ENCODE measurements at places on chromosomes 6 and 20.

DNA sequence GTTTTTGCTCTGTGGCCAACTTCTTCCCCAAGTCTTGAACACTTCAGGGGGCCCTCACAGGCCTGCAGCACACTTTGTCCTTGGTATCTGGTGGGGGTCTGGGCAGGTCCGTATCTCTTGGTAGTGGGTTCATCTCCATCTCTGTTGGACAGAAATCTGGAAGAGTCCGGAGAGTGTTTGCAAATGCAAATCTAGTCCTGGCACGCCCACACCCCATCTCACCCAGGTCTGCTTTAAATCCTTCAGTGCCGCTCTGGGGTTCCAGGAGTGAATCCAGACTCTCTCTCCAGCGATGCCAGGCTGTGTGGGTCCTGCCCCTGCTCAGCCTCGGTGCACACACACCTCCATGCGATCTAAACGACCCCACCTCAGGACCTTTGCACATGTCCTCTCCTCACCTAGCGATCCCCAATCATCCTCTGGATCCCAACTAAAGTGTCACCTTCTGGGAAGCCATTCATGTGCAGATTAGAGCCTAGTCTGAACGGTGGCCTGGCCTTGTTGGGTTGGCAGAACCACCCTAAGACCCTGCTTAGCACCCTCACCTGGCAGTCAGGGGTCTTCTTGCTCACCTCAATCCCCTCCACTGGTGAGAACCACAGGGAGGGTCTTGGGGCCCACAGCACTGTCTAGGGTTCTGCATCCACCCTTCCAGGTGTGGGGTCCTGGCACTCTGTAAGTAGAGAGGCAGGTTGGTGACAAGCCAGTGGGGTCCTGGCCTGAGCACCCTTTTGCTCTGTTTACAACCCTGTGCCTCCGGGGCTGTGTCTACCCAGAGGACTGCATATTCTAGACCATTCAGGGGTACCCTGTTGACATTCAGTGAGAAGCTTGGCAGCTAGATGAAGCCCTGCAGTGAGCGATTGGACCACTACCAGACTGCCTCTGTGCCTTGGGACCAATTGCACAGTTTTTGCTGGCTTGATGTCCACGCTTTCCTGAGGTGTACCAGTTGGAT lies 100.8 kb downstream of the SYCP2 start:
- no peak for DNase-seq

- DNase-seq = no peak
Observed at GRCh38 chr6:138205437-138206094, 12.7 kb downstream of the PBOV1 start.

- DNase-seq = no peak
Observed at GRCh38 chr6:45841062-45841461, 174.6 kb downstream of the CLIC5 start.

DNA sequence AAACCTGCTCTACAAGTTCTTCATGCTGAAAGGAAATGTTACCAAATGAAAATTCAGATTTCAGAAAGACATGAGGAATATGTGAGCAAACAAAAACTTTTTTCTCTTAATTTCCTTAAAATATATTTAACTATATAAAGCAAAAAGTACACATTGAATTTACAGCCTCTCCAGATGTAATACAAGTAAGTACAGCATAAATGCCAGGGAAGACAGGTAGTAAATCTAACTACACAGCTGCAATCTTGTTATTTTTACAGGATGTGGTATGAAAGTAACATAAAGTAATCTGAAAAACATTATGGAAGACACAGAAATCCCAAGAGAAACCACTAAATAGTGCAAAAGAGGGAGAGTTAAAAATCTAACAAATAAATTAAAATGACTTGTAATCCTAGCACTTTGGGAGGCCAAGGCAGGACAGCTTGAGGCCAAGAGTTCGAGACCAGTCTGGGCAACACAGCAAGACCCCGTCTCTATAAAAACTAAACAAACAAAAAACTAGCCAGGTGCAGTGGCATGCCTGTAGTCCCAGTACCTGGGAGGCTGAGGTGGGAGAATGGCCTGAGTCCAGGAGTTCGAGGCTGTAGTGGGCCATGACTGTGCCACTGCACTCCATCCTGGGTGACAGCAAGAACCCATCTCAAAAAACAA lies 50.7 kb downstream of the FAM8A1 start:
- DNase-seq = no peak

DNA sequence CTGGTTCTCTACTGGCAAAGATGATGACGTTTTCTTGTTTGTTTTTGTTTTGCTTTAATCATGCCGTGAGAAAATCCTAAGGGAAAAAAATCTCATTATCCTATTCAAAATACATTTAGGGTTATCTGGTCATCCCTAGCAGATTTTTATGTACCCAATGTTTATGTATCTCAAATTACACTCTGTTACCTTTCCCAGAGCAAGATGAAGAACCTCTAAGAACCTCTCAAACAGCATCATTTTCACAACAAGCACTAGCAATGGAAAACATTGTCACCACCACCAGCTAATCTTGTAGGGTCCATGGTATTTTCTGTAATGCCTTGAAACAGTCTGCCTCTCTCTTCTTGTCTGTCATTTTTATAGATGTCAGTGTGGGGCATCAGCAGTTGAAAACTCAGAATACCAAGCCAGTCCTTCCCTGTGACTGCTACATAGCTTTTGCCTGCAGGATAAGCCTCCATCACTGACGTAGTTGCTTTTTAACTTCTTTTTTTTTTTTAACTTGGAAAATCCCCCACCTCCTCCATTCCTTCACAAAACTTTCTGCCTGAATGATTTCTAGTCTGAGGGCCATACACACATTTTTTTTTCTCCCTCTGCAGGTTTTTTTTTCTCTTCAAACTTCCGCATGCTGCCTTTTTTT lies 2.4 kb upstream of the SNAP25 start:
- DNase-seq = no peak

- no peak for DNase-seq
Observed at GRCh38 chr6:168450917-168451316, 9.9 kb downstream of the SMOC2 start.

DNA sequence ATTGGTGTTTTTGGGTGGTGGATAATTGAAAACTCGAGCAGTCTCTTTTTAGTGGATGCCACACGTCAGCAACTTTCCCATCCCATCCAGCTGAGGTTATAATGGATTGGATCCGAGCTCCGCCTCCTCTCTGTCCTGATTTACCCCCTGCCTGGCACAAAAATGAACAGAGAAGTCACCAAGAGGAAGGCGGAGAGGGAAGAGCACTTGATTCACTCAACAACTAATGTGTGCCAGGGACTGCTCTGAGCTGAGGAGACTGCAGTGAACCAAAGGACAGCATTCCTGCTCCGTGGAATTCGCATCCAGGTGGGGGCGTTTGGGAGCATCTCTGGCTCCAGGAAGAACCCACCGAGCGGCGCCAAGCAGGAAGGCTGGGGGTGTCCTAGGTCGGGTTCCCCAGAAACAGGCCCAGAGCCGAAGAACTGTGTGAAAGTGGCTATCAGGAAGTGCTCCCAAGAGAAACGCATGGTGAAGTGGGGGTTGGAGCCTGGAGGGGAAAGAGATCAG lies 95.8 kb upstream of the NAA20 start:
- DNase-seq = no peak

DNA sequence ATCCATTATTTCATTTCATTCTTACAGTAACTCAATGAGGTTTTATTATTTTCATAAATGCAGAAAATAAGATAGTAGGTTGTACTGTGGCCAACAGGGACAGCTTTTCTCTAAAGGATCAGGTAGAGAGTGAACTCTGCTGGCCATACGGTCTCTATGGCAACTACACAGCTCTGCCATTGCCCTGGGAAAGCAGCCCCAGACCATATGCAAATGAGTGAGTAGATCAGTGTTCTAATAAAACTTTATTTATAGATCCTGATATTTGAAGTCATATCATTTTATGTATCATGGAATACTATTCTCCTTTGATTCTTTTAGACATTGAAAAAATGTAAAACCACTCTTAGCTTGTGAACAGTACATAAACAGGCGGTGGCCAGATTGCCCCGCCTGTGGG lies 192.5 kb upstream of the RREB1 start:
- no peak for DNase-seq

GRCh38 chr6:81984599-81984998 lies 232.1 kb upstream of the TENT5A start:
- DNase-seq = no peak

GRCh38 chr6:106509420-106510089 lies 119.7 kb downstream of the RTN4IP1 start:
- no peak for DNase-seq

- DNase-seq = no peak
Observed at GRCh38 chr6:132368916-132369481, 32.3 kb downstream of the MOXD1 start.

DNA sequence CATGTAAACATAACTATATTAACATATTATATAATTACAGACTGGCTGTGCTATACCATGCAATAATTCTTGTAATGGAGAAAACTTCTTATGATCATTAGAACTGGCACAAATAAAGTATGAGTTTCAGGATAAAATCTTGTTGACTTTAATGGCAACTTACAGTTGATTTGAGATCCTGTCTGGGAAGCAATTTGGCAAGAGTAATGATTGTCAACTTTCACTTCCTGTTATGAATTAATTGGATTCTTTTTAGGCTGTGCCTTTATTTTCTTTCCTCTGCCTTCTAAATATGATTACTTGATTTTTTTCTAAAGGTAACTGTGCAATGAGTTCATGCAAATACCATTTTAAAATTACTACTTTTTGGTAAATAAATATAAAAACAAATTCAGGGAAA lies 158.1 kb upstream of the B3GAT2 start:
- DNase-seq = no peak

GRCh38 chr6:56147766-56148165 lies 99.6 kb downstream of the COL21A1 start:
- DNase-seq = no peak

DNA sequence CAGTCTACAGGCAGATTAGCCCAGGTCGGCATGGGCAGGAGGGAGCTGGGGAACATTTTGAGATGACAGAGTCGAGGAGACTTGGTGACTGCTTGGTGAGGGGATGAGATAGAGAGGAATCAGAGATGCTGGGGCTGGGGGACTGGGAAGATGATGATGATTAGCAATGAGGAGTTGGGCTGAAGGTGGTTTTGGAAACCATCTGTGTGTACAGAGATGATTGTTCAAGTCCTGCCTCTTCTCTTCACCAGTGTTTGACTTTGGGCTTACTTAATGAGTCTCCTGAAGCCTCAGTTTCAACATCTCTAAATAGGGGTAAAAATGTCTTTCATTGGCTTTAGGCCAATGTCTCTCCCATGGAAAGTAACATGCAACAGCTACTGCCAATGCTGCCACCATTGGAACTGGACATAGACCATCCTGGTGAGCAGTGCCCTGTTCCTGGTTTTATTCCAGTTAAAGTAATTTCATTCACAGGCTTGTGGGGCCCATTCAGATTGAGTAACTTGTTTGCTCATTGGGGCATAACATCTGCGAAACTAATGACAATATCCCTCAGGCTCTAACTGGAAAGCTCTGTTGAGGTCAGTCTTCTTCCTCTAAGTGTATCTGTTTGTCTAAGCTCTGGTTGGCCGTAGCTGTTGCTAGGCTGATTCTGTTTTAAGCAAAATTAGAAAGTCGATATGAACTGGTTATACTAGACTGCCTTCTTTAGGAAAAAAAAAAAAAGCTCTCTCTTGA lies 99.1 kb downstream of the ARMC2 start:
- DNase-seq = no peak
